Ascending aorta (tissue), 2 donors: ENCODE measurements at places on chromosomes 7 and 10. TPM values are rescaled to one million over a fixed set of nuclear protein-coding genes. Genes with fewer than 3 reads are reported as not detected.

DNA sequence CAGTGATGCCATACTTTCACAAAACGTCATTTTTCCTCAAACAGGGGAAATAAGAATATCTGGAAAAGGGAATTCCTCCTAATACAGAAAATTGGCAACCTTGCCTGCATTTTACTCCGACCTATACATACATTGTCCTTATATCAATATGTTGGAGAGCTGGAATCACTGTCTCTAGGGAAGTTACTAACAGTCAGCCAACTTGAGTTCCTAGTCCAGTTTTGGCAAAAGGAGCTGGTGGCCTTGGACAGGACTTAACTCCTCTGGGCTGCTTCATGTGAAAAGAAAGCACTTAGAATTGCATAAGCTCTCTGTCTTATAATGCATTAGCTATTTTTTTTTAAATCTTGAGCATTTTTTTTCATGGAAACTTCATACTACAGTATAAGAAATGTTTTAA is 174.2 kb upstream of the HGF start:
- DNase-seq, result no peak

DNA sequence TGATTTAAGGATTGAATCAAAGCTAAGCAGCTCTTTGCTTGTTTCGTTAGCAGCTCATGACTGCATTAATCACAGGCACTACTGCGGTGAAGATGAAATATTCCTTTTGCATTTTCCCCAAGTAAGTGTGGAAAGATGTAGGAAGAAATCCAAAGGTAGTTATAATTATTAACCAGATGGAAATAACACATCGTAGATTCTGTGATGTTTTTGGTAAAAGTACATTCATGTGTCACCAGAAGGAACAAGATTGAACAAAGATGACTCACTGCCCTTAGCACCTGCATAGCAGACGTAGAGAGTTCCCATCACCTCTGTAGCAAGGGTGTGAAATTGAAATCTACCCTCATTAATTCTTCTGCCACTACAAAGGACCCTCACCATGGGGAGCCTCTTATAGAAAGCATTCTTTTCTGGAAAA is 37.1 kb downstream of the SMURF1 start:
- no peak for DNase-seq

- DNase-seq, result no peak
Measured at GRCh38 chr7:142554560-142555532, 194.4 kb upstream of the PRSS1 start.

DNA sequence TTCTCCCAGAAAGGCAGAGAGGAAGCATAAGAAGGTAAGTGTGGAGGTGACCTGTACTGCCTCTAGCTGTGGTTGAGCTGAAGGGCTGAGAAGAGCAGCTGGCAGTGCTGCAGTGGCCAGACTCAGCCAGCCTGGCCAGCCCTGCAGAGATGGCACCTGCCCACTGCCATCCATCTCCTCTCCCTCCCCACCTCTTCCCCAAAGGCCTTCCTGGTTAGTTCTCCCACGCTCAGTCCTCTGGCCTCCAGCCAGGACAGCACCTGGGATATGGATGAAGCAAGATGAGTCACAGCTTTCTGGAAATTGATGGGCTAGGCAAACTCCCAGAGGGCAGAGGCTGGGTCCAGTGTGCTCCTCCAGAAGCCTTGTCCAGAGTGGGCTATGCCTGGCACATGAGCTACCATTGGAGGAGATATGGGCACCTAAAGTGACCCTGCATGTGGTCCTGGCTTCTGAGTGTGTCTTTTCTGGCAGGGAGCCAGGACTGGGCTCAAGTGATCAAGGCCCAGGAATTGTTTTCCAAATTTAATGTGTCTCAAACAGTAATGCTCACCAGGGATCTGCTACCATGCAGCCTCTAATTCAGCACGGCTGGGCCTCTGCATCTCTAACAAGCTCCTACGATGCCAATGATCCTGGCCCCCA is 81.0 kb upstream of the CACUL1 start:
- DNase-seq, result no peak

Gene FAM25G
- total RNA-seq, result not detected

GRCh38 chr10:63713191-63714144 is 192.3 kb downstream of the REEP3 start:
- no peak for DNase-seq
